Fibroblast of the aortic adventitia (primary cell): ENCODE measurements at places on chromosomes 1 and 21. TPM values are rescaled to one million over a fixed set of nuclear protein-coding genes. Genes with fewer than 3 reads are reported as not detected.

GRCh38 chr1:65791801-65792668, 660 bp upstream of the PDE4B start:
- no peak for DNase-seq

DNA sequence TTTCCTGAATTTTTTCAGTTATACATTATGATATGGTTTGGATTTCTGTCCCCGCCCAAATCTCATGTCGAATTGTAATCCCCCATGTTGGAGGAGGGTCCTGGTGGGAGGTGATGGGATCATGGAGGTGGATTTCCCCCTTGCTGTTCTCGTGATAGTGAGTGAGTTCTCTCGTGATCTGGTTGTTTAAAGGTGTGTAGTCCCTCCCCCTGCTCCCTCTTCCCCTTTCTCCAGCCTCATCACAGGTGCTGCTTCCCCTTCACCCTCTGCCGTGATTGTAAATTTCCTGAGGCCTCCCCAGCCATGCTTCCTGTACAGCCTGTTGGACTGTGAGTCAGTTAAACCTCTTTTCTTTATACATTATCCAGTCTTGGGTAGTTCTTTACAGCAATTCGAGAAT, 93.2 kb upstream of the HNRNPU start:
- no peak for DNase-seq

DNA sequence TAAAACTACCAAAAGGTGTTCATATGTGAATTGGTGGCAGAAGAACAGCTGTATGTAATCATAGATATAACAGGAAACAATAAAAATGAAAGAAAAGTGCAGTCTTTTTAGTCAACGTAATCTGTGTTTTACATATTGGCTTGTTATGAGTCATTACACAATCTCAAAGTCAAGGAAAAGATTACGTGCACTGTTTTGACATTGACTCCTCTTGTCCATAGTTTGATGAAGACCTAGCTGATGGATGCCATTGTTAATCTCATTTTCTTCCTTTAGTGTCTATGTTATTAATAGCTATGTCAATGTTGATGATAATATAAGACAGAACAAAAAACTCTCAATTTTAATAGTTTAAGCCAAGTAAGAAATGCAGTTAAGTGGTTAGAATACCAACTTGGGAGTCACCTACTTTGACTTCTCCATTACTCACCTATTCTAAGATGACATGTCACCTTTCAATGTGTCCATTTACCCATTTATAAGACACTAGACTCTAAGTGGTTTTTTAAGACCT, 84.5 kb upstream of the SAMSN1 start:
- no peak for DNase-seq

The GUCA2B gene
- total RNA-seq = not detected in 2 replicates
